Hematopoietic multipotent progenitor cell treated with erythropoietin and hydrocortisone succinate and interleukin-3 and kit ligand, for 17 days (in vitro differentiated cells): ENCODE measurements at places on chromosomes 6 and 20.

DNA sequence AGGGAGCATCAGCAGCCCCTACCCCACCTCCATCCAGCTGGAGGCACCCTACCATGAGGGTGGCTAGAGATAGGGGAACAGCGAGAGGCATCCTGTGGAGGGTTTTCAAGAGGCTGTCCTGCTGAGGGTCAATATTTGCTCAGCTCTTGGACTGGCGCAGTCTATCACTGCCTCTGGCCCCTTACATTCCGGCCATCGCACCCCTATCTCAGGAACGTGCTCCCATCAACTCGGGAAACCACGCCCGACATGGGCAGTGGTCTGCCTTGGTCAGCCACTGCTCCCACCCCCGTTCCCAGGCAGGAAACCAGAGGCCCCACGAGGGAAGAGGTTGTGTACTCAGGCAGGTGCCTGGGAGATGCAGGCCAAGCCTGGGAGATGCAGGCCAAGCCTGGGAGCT is 57.9 kb downstream of the VEGFA start:
- no peak for DNase-seq

GRCh38 chr6:13450628-13451027 is 36.8 kb downstream of the GFOD1 start:
- no peak for DNase-seq

GRCh38 chr6:159788753-159789376 is 537 bp downstream of the TCP1 start:
- DNase-seq, result peak; percentile 52

DNA sequence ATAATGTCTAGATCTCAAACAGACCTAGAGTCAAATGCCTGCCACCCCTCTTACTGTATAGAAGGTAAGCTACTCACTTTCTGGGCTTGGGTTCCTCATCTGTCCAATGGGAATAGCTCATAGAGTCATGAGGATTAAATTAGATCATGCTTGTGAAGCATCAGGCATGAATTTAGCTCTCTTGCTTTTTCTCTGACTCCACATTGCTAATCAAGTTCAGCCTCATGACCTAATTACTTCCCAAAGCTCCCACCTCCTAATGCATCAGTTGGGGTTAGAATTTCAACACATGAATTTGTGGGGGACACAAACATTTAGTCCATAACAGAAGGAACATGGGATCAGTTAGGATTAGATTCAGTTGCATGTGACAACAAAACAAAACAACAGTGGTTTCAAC is 4.6 kb upstream of the DDX27 start:
- no peak for DNase-seq

- DNase-seq, result no peak
Measured at GRCh38 chr20:252801-253200, 4.7 kb upstream of the DEFB132 start.

GRCh38 chr6:42417641-42418112 is 34.0 kb downstream of the TRERF1 start:
- DNase-seq, result no peak

- no peak for DNase-seq
Measured at GRCh38 chr6:80728830-80729229, 622.4 kb downstream of the BCKDHB start.

DNA sequence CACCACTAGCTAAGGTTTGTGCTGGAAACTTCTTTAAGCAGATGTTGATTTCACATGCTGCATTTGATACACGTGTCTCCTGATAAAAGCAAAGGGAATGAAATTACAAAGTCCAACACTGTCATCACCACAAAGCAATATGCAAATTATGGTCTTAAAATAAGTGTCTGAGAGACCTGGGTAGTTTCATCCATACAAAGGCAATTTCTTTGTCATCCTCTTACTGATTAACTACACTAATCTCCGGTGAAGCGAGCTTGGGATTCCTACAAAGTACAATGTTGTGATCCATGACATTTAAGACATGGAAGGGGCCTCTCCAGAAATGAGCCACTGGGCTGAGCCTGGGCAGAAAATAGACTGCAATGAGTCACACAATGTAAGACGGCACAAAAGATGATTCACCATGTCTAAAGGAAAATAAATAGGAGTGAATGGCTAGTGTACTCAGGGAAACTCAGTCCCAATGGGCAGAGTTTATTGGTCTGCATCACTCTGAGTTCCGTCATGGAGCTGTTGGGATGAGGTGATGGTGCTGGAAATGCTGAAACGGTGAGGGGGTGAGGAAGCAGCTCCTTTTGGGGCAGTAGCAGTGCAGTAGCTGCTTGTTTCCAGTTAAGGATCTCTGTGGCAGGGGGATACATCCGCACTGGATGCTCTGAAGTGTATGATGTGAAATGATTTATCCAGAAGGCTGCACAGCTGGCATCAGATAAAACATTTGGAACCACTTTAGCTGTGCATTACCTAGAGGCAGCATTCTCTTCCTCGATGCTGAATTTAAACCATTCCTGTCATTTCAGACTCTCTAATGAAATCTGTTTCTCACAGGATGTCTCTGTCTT is 103.3 kb downstream of the IBTK start:
- DNase-seq, result no peak

- peak; percentile 91 for DNase-seq
Measured at GRCh38 chr20:2873010-2873746, at the start of gene PTPRA. TSS of gene PTPRA (plus strand) at chr20:2873481. CDS start at chr20:2964278, 90,797 bp downstream.

- DNase-seq, result no peak
Measured at GRCh38 chr6:168000198-168001028, 2.9 kb downstream of the KIF25 start.

DNA sequence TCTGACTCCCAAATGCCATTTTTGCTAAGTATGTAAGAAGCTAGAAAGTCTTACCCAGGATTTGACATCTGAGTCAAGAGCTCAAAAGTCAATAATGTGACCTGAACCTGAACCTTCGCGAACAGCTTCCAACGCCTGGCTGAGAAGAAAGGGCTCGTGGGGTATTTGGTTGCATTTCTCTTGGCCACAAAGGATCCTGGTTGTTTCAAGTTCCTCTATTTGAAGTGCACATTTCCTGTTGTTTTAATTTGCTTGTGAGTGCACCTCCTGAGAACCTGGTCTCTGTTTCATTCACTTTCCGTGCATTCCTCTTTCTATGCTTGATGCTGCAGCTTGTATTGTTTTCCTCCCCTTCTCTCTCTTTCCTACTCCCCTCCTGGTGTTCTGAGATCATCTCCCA is 212.5 kb downstream of the FOXA2 start:
- no peak for DNase-seq

GRCh38 chr6:139553916-139554315 is 179.5 kb upstream of the CITED2 start:
- DNase-seq, result no peak

GRCh38 chr6:157993076-157993475 is 11.4 kb downstream of the SYNJ2 start:
- no peak for DNase-seq

DNA sequence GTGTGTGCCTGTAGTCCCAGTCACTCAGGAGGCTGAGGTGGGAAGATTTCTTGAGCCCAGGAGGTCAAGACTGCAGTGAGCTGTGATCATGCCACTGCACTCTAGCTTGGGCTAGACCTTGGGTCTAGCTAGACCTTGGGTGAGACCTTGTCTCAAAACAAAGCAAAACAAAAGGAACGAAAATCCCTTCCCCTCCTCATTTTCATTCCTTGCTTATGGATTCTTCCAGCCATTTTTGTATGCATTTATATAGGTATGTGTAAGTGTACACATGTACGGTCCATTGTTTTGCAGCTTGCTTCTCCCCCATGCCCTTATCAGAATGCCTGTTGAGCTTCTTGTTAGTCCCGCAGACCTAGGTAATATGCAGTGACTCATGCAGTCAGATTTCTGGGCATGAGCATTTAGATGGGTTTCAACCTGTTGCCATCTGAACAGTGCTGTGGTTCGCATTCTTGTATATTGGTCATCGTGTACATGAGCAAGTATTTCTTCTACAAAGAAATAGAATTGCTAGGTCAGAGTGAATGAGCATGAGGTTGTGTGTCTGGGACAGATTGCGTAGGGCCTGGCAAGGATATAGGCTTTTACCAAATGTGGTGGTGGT is 73.2 kb downstream of the ATRN start:
- no peak for DNase-seq

- no peak for DNase-seq
Measured at GRCh38 chr20:41701588-41702348, 83.6 kb upstream of the CHD6 start.

- DNase-seq, result no peak
Measured at GRCh38 chr6:157549468-157549745, 168.4 kb downstream of the ZDHHC14 start.

- DNase-seq, result no peak
Measured at GRCh38 chr6:39330476-39330875, 8.0 kb upstream of the KCNK16 start.

GRCh38 chr20:15359056-15359455 is 1021.6 kb upstream of the FLRT3 start:
- no peak for DNase-seq

GRCh38 chr20:25491446-25492038 is 84.1 kb downstream of the GINS1 start:
- DNase-seq, result no peak

DNA sequence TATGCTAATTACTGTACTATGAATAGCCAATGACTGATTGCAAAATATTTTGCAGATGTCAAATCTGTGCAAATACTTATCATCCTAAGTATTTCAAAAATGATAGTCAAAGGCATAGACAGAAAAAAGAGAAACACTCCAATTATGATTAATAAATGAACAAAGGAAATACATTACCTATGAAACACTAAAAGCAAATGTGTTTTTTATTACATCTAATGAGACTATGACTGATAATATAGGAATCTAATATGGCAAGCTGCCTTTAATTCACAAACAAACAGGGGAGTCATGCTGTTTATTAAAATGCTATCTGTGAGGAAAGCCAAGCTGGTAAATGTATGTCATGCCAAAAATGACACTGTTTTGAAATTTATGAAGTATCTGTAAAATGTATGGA is 713.2 kb upstream of the NRSN1 start:
- DNase-seq, result no peak

DNA sequence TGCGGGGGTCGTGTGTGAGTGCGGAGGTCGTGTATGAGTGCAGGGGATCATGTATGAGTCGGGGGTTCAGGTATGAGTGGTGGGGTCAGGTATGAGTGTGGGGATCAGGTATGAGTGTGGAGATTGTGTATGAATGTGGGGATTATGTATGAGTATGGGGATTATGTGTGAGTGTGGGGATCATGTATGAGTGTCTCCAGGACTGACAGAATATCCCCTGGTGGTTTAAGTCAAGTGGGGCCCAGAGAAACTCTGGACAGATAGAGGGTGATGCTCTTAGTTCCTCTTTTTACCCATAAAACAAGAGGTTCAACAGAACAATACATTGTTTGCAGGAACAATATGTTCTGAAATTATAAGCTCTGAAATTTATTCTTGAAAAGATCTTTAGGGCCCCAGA is 131.9 kb downstream of the UST start:
- DNase-seq, result no peak

- DNase-seq, result no peak
Measured at GRCh38 chr6:157555455-157556143, 174.6 kb downstream of the ZDHHC14 start.

GRCh38 chr6:143410859-143411270 is 39.6 kb downstream of the ADAT2 start:
- DNase-seq, result no peak

- no peak for DNase-seq
Measured at GRCh38 chr6:113886512-113886911, 29.4 kb downstream of the MARCKS start.

DNA sequence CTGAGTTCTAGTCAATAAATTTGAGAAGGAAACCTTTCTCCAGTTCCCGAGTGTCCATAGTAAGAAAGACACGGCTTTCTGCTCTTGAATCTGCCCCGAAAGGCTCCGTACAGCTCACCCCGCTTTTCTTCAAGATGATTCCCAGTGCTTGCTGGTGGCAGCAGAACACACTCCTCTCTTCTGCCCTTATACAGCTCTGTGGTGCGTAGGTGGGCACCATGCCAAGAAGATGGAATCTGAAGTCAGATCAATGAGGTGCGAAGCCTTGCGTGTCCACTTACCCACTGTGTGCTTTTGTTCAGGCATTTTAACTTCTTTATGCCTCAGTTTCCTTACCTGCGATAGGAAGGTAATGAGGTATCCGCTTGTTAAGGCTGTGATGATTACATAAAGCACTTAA is 142.2 kb downstream of the WDR27 start:
- no peak for DNase-seq

GRCh38 chr6:147805155-147805554 is 296.7 kb downstream of the SAMD5 start:
- DNase-seq, result no peak

DNA sequence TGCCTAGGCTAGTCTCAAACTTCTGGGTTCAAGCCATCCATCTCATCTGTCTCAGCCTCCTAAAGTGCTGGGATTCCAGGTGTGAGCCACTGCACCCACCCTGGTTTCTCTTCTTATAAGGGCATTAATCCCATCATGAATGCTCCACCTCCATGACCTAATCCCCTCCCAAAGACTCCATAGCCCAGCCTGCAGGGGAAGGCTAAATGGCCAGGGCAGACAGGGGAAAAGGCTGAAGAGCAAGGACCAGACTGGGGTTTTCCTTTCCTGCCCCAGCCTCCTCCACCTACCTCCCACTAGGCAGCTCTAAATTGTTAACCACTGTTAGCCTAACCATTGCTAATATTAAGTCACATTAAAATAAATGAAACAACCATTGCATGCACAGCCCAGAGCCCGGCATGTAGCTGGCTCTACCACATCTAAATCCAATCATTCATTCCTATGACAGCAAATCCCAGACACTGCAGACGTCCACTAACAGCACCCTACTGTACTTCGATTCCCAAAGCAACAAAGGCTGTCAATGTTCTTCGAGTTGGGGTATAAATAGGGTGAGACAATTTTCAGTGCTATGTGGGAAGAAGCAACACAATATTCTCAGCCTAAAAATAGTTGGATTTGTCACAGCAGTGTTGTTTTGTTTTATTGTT is 243.2 kb upstream of the ARID1B start:
- DNase-seq, result no peak

GRCh38 chr6:53179961-53180651 is 31.5 kb upstream of the GCM1 start:
- DNase-seq, result no peak

DNA sequence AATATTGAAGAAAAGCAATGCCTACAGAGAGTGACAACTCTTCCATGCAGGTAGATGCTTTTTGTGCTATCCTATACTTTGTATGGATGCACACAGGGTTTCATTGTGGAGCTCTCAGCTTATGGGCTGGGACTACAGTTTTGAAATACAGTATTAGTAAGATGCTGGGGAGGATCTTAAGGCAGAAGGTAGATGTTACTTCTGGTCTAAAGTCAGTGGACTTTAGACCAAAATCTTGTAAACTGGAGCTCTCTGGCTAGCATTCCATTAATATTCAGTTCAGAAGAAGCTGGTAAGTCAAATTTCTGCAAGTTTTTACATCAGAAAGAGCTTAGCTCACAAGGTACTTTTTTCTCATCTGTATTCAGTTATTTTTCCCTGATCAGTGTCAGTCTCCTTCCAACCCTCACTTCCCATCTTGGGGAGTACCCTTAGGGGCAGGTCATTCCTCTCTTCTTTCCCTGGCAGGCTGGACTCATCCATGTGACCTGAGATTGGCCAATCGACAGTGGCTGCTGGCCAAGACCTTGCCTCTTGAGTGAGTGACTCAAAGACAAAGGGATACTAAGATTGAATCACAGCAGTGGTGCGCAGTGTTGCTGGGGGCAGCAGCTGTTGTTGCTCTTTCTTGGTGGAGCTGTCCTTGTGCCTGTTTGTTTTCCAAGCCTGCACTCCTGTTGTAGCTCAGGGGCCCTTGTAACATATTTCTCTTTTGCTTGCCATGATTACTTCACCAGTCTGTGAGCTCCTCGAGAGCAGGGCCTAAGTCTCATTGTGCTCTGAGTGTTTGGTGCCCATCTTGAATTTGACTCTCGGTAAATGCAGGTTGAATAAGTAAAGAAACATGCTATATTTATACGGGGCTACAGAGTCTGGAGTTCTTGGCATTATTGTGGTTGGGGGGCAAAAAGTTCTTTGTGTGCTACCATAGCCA is 2.8 kb upstream of the PHF20 start:
- no peak for DNase-seq

- no peak for DNase-seq
Measured at GRCh38 chr20:16224836-16225235, 348.4 kb downstream of the KIF16B start.
